ENCODE measurements at places on chromosomes 1 and 21.
A peak's percentile ranks its signal among the peaks of the same experiment; 100 is the strongest.

- no peak for DNase-seq
Observed at GRCh38 chr1:174858301-174858700, 141.4 kb upstream of the CACYBP start.

- no peak for DNase-seq
Observed at GRCh38 chr1:1591452-1591851, 8.5 kb downstream of the FNDC10 start.

DNA sequence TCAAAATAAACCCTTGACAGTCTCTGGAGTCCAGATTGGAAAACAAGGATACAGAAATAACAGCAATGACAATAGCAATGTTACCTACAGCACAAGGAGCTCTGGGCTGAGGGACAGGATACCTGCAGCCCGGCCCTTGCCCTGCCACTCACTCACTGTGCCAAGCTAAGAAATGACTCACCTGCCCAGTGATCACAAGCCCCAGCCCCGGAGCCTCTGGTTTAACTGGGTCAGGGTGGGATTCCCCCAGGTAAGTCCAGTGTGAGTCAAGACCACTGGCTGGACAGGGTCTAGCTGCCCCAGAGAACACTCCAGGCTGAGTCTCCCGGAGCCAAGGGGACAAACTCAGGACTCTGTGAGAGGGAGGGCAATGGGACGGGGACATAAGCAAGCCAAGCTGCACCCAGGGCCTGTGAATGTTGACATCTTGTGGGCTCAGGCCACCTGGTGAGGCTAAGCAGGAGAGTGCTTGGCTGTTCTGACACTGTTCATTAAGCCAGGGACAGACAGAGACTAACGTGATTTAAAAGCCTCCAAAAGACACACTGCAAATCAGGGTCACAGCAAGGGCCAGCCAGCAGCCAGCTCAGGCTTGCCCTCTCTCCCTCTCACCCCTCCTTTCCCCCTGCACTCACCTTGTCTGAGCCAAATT lies 64.1 kb downstream of the MIS18A start:
- DNase-seq: no peak

DNA sequence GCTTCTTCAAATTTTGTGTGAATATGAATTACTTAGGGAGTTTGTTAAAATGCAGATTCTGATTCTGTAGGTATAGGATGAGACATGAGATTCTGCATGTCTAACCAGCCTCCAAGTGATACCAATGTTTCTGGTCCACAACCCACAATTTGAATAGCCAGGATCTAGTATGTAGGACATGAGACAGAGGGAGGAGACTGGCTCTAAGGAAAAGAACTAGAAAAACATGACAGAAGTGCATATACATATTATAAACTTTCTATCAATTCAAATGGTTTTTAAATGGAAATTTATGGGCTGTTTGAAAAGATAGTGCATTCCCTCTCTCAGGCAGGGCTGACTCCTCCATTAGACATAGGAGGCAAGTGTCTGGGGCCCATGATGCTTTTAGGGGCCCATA lies 33.9 kb upstream of the NPL start:
- no peak for DNase-seq

GRCh38 chr1:111620441-111620971 lies 917 bp downstream of the RAP1A start:
- DNase-seq: no peak

GRCh38 chr1:228483789-228484188 lies 3.4 kb upstream of the RNF187 start:
- DNase-seq: no peak

DNA sequence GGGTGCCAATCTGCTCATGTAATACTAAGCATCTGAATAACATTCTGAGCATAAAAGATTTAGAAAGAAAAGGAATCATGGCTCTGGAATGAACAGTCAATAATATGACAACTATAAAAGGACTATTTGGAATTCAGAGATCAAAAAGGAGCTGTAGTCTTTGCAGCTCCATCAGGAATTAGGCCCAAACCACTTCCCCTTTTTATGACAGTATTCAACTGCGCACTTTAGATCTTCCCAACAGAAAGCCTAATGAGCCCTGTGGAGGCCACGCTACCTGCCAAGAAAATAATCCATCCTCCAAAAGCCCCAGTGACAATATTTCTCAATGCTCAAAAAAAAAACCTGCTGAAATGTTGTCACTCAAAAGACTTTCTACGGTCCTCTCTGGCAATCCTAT lies 163.2 kb downstream of the SNX7 start:
- no peak for DNase-seq

DNA sequence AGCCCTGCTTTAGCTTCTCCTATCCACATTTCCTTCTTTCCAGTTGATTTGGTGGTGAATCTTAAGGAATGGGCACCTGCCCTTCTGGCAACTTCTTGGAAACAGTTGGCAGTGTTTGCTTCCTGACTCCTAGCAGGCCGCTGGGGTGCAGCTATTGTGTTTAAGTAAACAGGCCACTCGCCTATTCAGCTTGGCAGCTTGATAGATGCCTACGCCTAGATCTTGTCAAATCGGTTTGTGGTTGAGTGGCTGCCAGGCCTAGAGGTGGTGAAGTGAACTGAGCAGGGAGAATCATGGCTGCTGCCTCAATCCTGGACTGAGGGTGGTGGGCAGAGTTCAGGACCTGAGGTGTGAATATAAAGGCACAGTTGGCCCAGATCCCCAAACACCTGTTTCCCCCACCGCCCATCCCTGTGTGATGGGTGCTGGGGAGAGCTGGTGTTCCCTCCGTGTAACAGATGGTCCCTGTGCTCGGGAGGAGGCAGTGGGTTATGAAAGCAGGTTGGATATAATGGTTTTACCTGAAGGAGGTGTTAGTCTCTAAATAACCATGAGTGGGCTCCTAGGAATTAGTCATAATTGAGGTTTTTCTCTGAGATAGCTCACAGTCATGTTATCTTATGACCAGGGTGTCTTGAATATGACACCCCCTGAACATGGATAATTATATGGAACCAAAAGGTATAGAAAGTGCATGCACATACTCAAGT lies 940 bp upstream of the PLA2G2C start:
- DNase-seq: peak; percentile 74

- peak; percentile 29 for DNase-seq
Observed at GRCh38 chr1:57033222-57034001, 67.6 kb upstream of the C8B start.

DNA sequence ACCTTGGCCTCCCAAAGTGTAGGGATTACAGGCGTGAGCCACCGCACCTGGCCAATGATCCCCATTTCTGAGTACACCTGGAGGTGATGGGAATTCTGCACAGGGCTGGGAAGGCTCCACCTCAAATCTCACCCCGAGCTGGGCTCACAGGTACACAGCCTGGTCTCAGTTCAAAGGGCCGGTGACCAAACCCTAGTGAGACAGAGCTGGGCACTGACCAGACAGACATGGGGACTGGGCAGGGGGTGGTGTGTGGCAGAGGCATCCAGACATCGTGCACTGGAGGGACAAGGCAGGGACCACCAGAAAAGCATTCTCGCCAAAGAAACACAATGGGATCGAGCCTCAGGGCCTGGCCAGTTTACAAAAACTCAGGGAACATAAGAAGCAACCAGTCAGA lies 17.2 kb downstream of the LSS start:
- DNase-seq: no peak

DNA sequence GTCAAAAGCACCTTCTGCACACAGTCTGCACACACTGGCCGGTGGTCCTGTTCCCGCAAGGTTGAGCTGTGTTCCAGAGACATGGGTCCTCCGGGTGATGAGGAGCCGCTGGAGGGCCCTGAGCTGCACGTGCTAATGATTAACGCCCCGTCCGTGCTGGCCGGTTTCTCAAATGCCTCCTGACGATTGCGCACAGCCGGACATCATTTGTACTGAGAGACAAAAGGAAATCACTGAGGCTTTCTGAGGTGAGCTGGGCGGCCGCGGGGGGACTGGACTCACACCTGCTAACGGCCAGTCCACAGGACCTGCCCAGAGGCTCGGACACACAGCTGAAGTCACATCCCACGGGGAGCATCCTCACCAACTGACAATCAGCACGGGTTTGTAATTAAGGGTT lies 29.2 kb downstream of the POFUT2 start:
- no peak for DNase-seq

DNA sequence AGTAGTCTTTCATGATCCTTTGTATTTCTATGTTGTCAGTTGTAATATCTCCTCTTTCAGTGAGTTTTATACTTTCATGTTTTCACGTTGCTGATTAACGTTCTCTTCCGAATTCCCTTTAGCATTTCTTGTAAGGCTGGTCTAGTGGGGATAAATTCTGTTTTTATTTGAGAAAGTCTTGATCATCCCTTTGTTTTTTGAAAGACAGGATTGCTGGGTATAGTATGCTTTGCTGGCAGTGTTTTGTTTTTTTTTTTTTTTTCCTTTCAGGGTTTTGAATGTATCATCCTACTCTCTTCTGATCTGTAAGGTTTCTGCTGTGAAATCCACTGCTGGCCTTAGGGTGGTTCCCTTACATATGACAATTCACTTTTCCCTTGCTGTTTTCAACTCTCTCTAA lies 74.4 kb downstream of the SCMH1 start:
- DNase-seq: no peak

- DNase-seq: no peak
Observed at GRCh38 chr1:91796390-91796654, 89.6 kb downstream of the TGFBR3 start.

GRCh38 chr1:81550753-81551152 lies 250.0 kb upstream of the ADGRL2 start:
- DNase-seq: no peak

DNA sequence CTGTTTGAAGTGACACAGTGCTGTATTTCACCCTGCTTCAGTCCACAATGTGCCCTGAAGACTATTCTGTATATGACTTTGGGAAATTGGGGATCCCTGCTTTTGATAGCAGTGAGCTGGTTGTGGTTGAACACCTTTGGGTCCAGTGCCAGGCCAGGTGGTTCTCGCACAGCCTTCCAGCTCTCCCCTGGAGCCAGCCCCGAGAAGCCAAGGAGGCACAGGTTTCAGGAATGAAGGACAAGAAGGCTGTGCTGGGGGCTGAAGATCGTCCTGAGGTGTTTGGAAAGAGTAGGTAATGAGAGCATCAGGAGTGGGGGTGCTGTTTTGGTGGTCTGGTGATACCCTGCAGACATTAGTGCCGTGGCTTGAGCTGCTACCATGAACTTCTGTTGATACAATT lies 131.4 kb upstream of the COL6A1 start:
- no peak for DNase-seq

DNA sequence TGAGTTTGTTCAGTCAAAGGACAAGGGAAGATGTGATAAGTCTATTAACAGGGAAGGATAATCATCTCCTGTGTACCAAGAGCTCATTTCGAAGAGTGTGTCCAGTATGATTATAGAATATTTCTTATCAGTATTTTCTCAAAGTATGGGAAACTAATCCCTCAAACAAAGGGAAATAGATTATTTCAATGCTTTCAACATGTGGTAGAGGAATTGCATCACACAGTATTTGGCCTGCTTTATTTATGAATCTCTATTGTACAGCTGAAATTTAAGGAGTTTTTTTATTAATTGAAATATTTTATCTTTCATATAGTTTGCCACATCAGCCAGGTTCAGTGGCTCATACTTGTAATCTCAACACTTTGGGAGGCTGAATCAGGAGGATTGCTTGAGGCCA lies 151.0 kb downstream of the CLEC20A start:
- no peak for DNase-seq
